ACHN (cell line): ENCODE measurements at places on chromosomes 1 and 21.

DNA sequence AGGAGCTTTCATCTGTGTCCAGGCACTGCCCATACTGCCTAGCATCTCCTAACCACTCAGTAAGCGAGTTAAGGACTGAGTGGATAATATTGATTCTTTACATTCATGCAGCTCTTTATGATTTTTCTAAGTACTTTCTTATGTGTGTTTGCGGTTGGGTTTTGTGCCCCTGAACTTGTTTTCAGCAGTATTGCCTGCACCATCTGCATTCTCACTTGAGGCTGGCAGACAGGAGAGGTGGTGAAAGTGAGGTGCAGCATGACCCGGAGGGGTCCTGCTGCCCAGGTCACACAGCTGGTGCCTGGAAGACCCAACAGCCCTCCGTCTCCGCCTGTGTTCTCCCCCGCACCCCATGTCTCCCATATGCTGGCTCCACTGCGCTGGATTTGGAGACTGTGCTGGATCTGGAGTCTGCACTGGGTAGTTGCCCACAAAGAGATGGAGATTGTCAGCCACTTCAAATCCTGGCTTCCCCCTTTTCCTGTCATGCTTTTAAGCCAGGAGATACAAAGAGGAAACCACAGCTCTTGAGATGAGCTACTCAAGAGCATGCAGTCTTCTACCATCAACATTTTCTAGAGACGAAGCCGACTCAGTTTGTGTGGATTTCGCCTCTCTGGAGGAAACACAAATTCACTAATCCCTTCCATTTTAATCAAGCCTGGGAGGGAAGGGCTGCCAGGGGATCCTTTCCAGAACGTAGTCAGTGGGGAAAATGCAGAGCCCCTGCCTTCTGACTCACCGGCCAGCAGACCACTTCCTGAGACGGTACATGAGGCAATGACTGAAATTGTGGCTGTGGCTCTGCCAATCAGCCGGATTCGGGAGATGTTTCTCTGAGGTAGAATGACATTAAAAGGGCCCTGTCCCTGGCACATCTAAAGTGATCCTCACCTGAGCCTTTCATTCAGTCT, 71.7 kb upstream of the ANGPTL1 start:
- no peak for DNase-seq

GRCh38 chr1:203216274-203217138, 13.0 kb downstream of the CHIT1 start:
- DNase-seq, result peak; percentile 77

- no peak for DNase-seq
Observed at GRCh38 chr21:36965720-36966065, 776 bp downstream of the HLCS start.

- DNase-seq, result no peak
Observed at GRCh38 chr1:49111931-49112330, 335.2 kb upstream of the BEND5 start.

- peak; percentile 14 for DNase-seq
Observed at GRCh38 chr1:6105218-6105679, 59.6 kb downstream of the KCNAB2 start.

DNA sequence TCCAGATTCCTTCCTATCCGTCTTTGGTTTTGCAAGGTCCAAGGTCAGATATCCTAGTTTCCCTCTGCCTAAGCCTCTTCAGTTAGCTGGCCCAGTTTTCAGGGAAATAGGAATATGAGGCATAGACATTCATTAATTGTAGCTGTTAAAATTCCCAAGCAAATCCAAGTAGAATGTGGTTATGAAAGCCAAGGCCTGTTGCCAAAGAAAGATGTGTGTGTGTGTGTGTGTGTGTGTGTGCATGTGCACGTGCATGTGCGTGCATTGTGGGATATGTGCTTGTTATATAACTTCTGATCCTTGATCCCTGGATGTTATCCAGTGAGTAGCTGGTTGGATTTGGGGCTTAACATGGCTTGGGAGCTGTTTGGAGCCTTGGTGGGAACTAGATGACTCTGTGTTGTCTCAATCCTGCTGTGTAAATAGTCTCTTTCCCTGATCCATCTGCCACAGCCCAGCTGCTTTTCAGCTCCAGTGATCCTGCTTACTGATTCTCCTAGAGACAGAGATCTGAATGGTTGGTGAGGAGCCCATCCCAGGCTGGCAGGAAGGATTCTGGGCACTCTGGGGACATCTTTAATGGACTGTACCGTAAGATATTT, 70.6 kb upstream of the GCLM start:
- no peak for DNase-seq

GRCh38 chr21:45611939-45612664, 31.4 kb upstream of the PCBP3 start:
- DNase-seq, result peak; percentile 48
